ENCODE measurements at places on chromosomes 3 and 15.

GRCh38 chr15:61069394-61070075, 159.6 kb downstream of the RORA start:
- peak; percentile 58 for DNase-seq

DNA sequence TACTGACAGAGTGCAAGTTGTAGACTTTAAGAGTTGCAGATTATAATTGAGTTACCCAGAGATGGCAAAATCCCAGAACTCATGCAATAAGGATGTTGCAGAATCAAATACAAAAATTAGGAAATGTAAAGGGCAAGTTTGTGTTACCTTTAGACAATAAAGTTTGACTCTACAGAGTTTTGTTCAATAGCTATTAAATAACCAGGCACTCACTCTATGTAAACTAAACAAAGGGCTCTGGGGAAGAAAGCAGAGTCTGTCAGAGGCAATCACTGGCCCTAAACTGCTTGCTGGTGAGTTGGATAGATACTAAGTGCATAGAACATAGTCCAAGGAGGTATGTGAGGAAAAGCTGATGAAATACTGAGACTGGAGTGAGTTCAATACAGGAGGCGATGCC, 40.0 kb upstream of the PLCL2 start:
- no peak for DNase-seq

GRCh38 chr3:17546500-17547255, 195.8 kb downstream of the TBC1D5 start:
- no peak for DNase-seq

- peak; percentile 62 for DNase-seq
Measured at GRCh38 chr15:33068007-33068481, 126.5 kb downstream of the FMN1 start.

GRCh38 chr3:116512281-116512680, 67.0 kb upstream of the LSAMP start:
- DNase-seq: no peak

- no peak for DNase-seq
Measured at GRCh38 chr3:147472846-147473245, 63.7 kb downstream of the ZIC1 start.

- DNase-seq: no peak
Measured at GRCh38 chr3:40079847-40080240, 229.7 kb upstream of the EIF1B start.

GRCh38 chr15:52749258-52749657, 40.9 kb downstream of the ONECUT1 start:
- DNase-seq: no peak

GRCh38 chr3:120218981-120219380, 66.0 kb downstream of the GPR156 start:
- DNase-seq: no peak

- DNase-seq: no peak
Measured at GRCh38 chr15:100695048-100695447, 92.7 kb downstream of the ASB7 start.

DNA sequence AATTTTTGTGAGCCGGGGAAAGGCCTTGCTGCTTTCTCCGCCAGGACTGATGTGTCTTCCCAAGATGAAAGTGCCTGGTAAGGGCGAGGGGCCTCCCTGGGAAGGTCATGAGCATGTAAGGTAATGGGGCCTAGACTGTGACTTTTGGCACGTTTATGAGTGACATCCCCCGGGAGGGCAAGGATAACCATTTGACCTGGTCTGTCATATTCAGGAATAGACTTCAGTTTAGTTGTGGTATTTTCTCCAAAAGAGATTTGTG, 631 bp upstream of the CNBP start:
- DNase-seq: peak; percentile 59

Data from SJCRH30 (cell line).